Stimulated activated CD4-positive, alpha-beta T cell treated with anti-CD3 and anti-CD28 coated beads, Interleukin-1b, Interleukin-23, amount 100 ng/mL, for 1 hour (primary cell): ENCODE measurements at places on chromosomes 5 and 9.

GRCh38 chr5:71834601-71835000 is 115.5 kb downstream of the CARTPT start:
- no peak for DNase-seq

- no peak for DNase-seq
Observed at GRCh38 chr5:58149345-58149744, 310.5 kb downstream of the PLK2 start.

DNA sequence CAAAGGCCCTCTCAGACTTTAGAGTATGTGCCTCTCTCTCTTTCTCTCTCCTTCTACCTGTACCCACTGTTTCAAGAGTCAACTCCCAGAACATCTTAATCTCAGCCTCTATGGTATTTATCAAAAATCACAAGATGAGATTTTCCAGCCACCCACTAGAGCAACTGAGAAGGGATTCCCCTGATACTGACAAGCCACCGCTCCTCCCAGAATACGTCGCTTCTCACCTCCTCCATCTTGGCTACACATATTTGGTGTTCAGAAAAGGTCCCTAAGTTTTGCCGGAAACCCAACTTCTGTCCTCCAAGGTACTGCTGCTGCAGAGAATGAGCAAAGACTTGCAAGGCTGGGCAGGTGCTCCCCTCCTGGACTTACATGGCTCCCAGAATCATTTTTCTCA is 6.1 kb downstream of the GARIN3 start:
- no peak for DNase-seq

DNA sequence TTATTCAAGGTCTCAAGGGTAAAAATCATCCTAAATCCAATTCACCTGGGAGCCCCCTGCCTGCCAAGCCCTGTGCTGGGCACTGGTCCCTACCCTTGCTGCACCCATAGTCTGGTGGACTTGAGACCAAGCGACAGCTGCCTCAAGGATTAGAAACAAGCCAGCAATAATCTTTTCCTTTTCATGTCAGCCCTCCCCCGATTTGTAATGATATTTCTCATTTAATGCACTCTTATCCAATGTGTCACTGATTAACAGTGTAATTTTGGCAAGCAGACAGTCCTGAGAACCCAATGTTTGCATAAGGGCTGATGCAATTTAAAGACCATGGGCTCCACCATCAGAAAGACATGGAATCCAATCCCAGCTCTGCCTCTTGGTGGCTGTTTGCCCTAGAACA is 108.9 kb downstream of the ACTL7B start:
- DNase-seq: no peak
